ENCODE measurements at places on chromosomes 3 and 15.

DNA sequence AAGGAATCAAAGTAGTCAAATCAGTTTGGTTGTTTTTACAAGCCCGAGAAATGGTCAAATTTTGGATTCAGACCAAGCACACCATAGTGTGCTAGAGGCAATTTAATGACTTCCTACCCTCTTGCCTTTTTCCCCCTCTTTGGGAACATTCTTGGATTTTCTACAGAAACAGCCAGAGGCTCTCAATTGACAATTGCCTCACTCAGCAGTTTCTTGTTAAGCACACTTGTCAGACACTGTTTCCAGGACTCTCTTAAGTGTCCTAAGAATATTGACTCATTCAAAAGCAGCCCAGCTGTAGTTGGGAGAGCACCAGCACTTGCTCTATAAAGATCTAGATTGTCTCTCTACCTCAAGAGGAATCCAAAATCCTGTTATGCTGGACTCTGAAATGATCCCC, 1.5 kb upstream of the SLC35G2 start:
- DNase-seq, result peak; percentile 30

DNA sequence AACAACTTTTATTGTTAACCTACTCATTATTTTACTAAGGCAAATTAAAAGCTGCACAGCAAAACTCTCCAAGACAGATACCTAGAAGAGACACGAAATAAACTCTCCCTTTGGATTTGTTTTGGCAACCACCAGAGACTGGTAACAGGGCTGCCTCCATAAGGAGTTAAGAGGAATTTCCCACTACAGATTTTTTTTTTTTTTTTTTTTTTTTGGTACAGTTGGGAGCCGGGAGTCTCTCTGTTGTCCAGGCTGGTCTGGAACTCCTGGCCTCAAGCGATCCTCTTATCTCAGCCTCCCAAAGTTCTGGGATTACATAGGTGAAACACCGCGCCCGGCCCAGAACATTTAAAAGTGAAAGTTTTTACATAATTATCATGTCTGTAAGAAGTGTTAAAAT, 73.6 kb upstream of the VGLL4 start:
- no peak for DNase-seq

DNA sequence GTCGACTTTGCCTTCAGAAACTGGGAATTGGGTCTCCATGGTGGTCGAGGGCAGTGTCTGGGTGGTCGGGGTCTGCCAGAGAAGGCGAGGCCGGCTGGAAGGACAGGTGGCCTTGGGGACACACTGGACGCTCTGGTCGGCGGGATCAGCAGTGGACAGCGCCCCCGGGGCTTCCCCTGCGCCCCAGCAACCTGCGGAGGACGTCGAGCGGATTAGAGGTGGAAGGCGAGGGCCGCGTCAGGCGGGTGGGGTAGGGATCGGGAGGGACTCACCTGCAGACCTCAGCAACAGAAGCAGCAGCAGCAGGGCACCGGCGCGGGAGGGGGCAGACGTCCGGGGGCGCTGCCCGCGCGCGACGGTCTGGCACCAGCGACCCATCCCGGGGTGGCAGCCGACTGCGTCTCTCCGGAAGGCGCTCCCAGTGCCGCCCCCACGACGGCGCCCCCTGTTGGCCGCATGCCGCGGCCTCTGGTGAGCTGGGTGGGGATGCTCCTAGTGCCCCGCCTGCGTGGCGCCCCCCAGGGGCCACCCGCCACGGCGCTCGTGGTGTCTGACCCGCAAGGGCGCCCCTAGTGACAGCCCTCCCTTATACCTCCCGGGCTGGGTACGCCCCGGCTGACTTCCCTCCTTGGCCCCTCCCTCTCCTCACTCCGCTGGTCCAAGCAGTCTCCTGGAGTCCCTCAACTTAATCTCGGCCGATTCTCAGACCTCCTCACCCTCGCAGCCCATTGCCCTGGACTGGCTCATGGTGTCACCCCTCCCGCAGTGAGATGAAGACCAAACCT, at the start of gene PRSS50:
PRSS50 (minus strand) TSS at position 423 of the 785 bp plus-strand sequence; CDS start at position 378, 45 bp downstream.
- no peak for DNase-seq

GRCh38 chr15:40511472-40512133, 40.8 kb downstream of the CHST14 start:
- peak; percentile 19 for DNase-seq

- DNase-seq, result no peak
Measured at GRCh38 chr3:122925756-122926155, 101.8 kb downstream of the SEMA5B start.

DNA sequence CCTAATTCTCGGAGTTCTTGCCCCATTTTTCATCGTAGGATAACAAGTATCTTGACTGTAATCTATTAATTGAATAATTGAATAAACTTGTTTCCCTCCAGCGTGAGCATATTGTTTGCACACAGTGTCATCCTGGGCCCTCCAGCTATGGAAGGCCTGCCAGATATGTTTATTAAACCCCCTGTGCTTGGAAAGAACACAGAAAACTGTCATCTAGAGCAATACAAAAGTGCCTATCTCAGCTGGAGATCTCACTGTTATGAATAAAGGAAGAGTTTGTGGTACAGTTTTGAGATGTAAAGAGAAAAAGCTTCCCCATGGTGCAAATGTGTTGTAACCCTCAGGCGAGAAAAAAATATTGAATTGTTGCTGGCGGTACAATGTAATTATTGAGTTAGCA, 405.9 kb downstream of the SOX2 start:
- no peak for DNase-seq

All from cerebellar cortex (tissue), 1 donor.